HFFc6 (cell line): ENCODE measurements at places on chromosomes 2 and 18. TPM values are rescaled to one million over a fixed set of nuclear protein-coding genes. Genes with fewer than 3 reads are reported as not detected.

GRCh38 chr2:149858901-149859634, 271.5 kb upstream of the MMADHC start:
- peak overlapping the region; percentile 58 for H3K4me3 ChIP-seq
- H3K36me3 ChIP-seq: peaks cover 10% of the 10 kb centered on the region
- peaks cover 50% of the 10 kb centered on the region for H3K4me1 ChIP-seq
- peak overlapping the region; percentile 84 for H3K27ac ChIP-seq
- peak; percentile 62 for DNase-seq

MTLN gene
- total RNA-seq: 95.8 and 96.3 TPM in 2 replicates

ABCG5 gene
- total RNA-seq: not detected in 3 replicates

GRCh38 chr2:146579147-146579930, 1265.5 kb upstream of the ACVR2A start:
- peak overlapping the region; percentile 61; the same call in 1 of the 2 replicates for H3K27ac ChIP-seq
- DNase-seq: peak; percentile 45
- no peaks in the 10 kb centered on the region for H3K36me3 ChIP-seq

PLEKHH2 gene
- total RNA-seq: 0.19 to 0.55 TPM (median 0.34 TPM) in 3 replicates

DNA sequence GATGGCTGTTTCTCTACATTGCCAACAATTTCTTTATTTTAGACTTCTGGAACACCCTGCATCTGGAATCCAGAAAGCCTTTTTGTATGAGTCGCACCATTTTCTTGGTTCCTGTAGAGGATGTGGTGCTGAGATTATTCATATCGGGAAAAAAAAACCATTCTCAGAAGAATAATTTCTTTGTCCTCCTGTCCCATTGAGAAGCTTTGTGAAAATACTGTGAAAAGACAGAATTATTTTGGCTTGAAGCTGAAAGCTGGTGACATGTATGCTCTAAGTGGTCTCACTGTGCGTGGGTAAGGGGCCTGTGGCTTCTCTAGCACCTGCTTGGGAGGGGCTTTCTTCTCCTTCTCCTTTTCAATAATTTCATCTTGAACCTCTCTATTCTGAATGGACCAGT, 138.4 kb downstream of the FAM210A start:
- no peak overlapping the region for H3K4me3 ChIP-seq
- peaks cover 12% of the 10 kb centered on the region for H3K27me3 ChIP-seq
- DNase-seq: no peak
- no peaks in the 10 kb centered on the region for H3K36me3 ChIP-seq

- no peak overlapping the region for H3K4me3 ChIP-seq
- peaks cover 14% of the 10 kb centered on the region; the same call in 1 of the 2 replicates for H3K36me3 ChIP-seq
- no peak overlapping the region for H3K27ac ChIP-seq
- H3K27me3 ChIP-seq: no peaks in the 10 kb centered on the region; the same call in 1 of the 2 replicates
- no peak for DNase-seq
Observed at GRCh38 chr2:127308586-127309138, 14.7 kb upstream of the ERCC3 start.

GRCh38 chr2:191041418-191042161, 27.6 kb upstream of the STAT1 start:
- no peaks in the 10 kb centered on the region for H3K27me3 ChIP-seq
- H3K4me1 ChIP-seq: peaks cover 87% of the 10 kb centered on the region
- no peak for DNase-seq
- H3K36me3 ChIP-seq: peaks cover 8% of the 10 kb centered on the region
- peak overlapping the region; percentile 67 for H3K27ac ChIP-seq
- peak overlapping the region; percentile 19 for H3K4me3 ChIP-seq

EFR3B gene
- total RNA-seq: 0.30 to 0.54 TPM (median 0.48 TPM) in 3 replicates

FAM237A gene
- total RNA-seq: not detected in 3 replicates

GRCh38 chr2:40106061-40106460, 327.0 kb upstream of the THUMPD2 start:
- peak; percentile 50 for DNase-seq
- peak overlapping the region; percentile 67 for H3K4me3 ChIP-seq
- peaks cover 39% of the 10 kb centered on the region for H3K36me3 ChIP-seq
- peak overlapping the region; percentile 92 for H3K27ac ChIP-seq
- peaks cover 73% of the 10 kb centered on the region for H3K4me1 ChIP-seq

DNAJC5G gene
- total RNA-seq: not detected in 2 replicates

GRCh38 chr2:239152239-239152915, 248.4 kb downstream of the HDAC4 start:
- H3K36me3 ChIP-seq: no peaks in the 10 kb centered on the region
- H3K27ac ChIP-seq: no peak overlapping the region
- no peaks in the 10 kb centered on the region for H3K4me1 ChIP-seq
- DNase-seq: no peak
- no peak overlapping the region for H3K4me3 ChIP-seq

- H3K4me3 ChIP-seq: peak overlapping the region; percentile 1; the same call in 1 of the 2 replicates
- H3K4me1 ChIP-seq: peaks cover 17% of the 10 kb centered on the region
- no peaks in the 10 kb centered on the region; the same call in 1 of the 2 replicates for H3K27me3 ChIP-seq
Observed at GRCh38 chr18:3675446-3675845, 225.5 kb downstream of the TGIF1 start.
